ENCODE measurements at places on chromosomes 6 and 20. TPM values are rescaled to one million over a fixed set of nuclear protein-coding genes. Genes with fewer than 3 reads are reported as not detected.

- DNase-seq, result peak; percentile 21
These were observed 1.6 kb downstream of the TRIM27 start for GRCh38 chr6:28922004-28922820.

Gene NRM
- total RNA-seq, result 19.9 TPM

GRCh38 chr20:53699085-53699674 lies 105.5 kb upstream of the ZNF217 start:
- no peak for DNase-seq

DNA sequence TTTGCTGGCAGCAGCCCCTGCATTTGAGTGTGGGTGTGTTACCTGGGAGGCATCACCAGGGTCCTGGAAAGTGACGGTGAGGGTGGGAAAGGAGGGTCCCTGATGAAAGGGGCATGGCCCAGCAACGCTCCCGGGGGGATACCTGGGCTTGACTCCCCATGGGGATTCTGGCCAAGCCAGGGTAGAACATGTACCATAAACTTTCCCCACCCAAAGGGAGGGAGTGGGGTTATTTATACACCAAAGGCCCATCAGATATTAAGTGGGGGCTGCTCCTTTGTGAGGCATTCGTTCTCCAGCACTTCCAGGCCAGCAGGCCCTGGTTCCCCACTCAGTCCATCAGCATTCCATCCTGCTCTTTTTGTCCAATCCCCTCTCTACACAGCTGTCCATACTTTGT lies 20.6 kb upstream of the CCR6 start:
- DNase-seq, result no peak

Gene LSM14B
- 55.9 TPM for total RNA-seq

DNA sequence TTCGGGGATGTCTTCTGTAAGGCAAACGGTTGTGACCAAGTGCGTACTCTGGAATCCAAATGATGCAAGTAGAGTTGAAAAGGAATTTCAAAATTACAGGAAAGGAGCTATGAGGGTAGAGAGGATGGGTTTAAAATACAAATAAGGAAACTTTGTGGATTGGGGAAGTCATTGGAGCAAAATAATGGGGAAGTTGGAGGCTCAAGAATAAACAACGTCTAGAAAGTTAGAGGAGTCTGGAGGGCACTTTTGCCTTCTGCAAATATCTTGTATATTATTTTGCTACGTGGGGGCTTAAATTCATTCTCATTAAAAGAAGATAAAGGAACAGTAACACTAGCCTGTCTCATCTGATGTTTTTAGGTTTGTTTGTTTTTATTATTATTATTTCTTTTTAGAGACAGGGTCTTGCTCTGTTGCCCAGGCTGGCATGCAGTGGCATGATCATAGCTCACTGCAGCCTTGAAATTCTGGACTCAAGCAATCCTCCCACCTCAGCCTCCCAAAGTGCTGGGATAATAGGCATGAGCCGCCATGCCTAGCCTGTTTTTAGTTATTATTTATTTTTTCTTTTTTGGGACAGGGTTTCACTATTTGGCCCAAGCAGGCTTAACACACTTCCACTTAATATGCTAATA lies 55.0 kb upstream of the TNFAIP3 start:
- DNase-seq, result no peak

Gene ZNF165
- total RNA-seq, result 0.45 TPM

GRCh38 chr6:142953373-142954273 lies 8.6 kb upstream of the HIVEP2 start:
- no peak for DNase-seq

Measured in LHCN-M2 (cell line).